ENCODE measurements at places on chromosomes 1 and 21.

GRCh38 chr1:17719874-17720273 is 35.3 kb upstream of the ACTL8 start:
- DNase-seq = no peak

DNA sequence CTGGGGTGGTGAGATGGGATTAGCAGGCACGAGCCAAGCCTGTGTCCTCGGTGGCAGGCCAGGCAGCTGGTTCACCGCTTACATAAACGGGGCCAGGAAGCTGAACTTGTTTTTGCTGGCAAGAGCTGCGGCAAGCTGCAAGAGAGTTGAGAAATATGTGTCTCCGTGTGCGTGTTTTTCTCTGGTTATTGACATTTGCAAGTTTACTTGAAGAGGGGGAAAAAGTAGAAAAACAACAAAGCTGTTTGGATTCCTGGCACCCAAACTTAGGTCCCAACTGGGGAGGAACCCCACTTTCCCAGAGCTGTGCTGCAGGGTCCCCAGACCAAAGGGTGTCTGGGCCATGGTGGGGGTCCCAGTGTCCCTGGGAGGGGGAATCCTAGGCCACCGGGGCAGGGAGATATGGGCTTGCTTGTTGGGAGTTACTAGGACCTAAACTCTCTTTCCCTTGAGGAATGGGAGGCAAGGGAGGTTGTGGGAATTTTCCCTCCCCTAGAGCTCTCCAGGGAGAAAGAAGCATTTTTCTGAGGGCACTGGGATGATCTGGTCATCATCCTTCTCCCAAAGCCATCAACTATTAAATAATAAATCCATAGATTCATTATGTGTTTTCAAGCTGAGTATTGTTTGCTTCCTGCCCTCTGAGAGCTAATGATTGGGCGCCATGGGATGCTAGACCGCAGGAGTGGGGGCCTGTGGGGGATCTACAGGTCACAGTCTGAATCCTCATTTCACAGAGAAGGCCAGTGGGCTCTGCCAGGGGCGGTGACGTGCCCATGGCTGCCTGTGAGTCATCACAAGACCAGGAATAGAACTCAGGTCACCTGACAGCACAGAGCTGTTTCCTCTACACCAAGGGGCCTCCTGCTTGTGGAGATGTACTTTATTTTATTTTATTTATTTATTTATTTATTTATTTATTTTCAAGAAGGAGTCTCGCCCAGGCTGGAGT is 14.8 kb downstream of the IL6R start:
- no peak for DNase-seq

DNA sequence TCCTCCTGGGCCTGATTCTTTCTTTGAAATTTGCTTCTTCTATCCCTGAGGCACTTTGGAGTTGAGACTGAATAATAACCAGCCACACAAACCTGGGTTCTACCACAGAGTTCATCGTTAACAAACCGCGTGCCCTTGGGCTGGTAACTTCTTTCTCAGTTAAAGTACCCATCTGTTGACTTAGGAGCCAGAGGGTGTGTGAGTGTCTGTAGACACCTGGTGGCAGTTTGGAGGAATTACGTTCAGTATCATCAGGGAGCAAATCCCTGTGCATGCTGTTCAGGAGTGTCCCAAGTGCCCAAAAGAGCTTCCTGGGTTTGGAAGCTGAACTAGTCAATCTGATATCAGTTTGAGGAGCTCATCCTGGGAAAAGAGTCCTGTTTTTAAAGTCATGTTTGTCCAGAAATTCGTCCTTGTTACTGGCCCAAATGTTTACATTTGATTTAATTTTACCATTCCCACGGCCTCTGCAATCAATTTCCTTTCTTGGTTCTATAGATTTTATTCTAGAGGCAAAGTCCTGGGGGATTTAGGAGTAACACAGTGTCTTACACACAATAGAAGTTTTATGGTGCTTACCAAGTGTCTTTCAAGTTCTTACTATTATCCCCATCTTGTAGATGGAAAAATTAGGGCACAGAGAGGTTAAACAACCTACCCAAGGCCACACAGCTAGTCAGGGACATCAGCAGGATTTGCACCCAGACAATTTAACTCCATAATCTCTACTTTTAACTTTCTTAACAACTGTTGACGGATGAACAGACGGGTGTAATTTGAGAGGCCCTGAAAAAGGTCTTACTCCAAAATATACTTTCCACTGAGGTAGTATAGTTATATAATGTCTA is 26.7 kb upstream of the RPTN start:
- peak; percentile 61 for DNase-seq

DNA sequence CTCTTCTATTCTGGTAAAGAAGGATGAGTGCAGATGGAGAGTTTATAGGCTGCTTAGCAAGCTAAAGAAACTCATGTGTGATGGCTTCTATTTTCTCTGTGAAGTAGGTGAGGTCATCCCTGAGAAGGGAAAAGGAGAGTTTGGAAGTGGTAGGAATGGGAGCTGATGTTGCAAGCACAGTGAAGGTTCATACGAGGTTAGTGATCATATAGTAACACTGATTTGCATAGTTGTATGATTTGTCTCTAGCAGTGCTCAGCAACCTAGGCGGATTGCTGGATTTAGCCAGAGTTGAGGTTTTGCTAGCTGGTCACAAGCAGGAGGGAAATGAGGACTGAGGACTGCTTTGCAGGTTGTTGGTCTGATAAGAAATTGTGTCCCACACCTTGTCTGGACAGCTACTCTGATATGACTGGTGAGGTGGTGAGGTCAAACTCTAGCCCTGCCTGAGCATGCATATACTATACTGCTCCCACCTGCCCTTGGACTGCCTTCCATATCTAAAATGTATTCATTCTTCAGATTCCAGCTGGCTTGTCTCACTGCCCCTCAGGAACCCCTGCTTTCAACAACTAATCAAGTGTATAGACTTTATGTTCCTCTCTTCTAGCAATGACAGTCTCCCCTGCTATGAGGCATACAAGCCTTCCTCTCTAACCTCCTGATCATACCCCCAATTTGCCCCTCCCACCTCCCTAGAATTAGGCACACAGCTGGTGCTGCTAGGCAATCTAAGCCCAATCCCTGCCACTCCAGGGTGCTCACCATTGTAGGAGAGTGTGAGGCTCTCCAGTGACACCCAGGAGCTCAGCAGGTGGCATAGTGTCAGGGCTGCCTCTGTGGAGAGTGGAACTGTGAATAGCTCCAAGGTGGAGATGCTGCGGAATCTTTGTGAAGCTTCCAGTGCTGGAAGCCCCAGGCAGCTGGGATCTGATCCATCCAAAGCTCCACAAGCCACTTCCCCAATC is 18.5 kb downstream of the LRRC41 start:
- DNase-seq = no peak

DNA sequence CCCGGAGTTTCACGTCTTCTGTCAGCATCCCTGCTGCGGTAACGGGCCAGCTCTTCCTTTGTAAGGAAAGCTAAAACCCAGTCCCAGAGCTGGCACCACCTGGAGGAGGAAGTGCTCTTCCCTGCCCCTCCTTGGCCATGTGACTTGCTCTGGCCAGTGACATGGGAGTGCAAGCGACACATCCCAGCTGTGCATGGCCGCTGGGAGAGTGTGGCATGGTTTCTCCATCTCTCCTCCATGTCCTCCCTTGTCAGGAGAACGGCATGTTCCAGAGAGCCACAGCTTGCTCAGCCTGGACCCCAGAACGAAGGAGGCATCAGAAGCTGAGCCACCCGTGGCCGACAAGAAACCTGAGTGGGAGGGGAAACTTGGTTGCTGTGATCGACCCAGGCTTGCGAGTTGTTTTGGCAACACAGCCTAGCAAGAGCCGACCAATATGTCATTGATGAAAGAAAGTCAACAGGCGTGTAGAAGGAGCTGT is 2.7 kb upstream of the PRXL2B start:
- DNase-seq = no peak

DNA sequence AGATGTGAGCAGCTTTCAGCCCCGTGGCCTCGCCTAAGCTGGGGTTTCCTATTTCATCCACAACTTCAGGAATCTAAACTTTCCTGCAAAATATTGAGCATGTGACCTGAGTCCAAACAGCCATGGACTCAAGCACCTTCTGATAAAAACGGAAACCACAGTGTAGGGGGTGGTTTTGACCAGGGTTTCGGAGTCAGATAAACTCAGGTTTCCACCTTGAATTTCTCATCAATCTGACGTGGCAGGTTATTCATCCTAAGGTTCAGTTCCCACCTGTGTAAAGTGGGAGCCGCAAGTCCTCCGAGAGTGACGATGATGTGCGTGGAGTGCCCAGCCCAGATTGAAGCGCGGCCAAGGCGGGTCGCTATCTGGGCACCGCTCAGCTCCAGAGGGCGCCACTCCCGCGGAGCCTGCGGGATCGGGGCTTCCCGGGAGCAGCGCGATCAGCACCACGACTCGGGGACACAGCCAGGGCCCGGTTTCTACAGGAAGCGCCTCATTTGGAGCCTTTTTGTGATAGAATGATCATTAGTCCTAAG is 871 bp upstream of the ETS2 start:
- DNase-seq = peak; percentile 44

DNA sequence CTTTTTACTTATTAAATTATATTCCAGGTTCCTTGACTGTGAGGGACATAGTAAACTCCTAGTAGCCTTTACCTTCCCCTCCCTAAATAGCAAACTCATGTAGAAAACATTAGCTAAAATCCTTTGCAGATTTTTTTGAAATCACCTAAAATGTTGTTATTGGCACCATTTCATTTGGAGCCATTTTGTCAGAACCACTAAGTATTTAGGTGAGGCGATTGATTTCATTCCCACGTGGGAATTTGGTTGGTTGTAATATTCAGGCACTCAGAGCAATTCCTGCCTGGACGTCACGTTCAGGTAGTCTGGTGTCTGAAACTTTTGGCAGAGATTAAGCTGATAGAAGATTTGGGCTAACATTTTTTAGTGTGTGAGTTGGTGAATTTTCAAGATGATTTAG is 84.3 kb downstream of the CAMTA1 start:
- DNase-seq = no peak

GRCh38 chr1:108119500-108119899 is 80.6 kb downstream of the SLC25A24 start:
- DNase-seq = no peak

GRCh38 chr1:204266504-204267034 is 52.8 kb upstream of the GOLT1A start:
- peak; percentile 93 for DNase-seq

- no peak for DNase-seq
Measured at GRCh38 chr1:223234170-223234514, 91.1 kb upstream of the TLR5 start.

All from HuH-7.5 (cell line).